ENCODE measurements at places on chromosomes 3 and 15. TPM values are rescaled to one million over a fixed set of nuclear protein-coding genes. Genes with fewer than 3 reads are reported as not detected.

Gene CAMK2N2
- total RNA-seq = 0.14 TPM

Gene GOLGA8G
- total RNA-seq = not detected

Gene SLC9C1
- not detected for total RNA-seq

Gene CD276
- total RNA-seq = 137 TPM

Gene PPARG
- total RNA-seq = 0.88 TPM

Gene SLITRK3
- total RNA-seq = not detected

Gene TEX9
- 2.6 TPM for total RNA-seq

Gene IMPG2
- 0.14 TPM for total RNA-seq

Gene LRRC31
- not detected for total RNA-seq

Gene TMEM45A
- 33.6 TPM for total RNA-seq

Gene MED12L
- total RNA-seq = 0.43 TPM

Gene TGM4
- total RNA-seq = not detected

Data from placental pericyte (primary cell).